Activated CD4-positive, alpha-beta T cell treated with anti-CD3 and anti-CD28 coated beads, Interleukin-2, amount 50 U/mL, for 24 hours (primary cell): ENCODE measurements at places on chromosomes 1 and 21.

DNA sequence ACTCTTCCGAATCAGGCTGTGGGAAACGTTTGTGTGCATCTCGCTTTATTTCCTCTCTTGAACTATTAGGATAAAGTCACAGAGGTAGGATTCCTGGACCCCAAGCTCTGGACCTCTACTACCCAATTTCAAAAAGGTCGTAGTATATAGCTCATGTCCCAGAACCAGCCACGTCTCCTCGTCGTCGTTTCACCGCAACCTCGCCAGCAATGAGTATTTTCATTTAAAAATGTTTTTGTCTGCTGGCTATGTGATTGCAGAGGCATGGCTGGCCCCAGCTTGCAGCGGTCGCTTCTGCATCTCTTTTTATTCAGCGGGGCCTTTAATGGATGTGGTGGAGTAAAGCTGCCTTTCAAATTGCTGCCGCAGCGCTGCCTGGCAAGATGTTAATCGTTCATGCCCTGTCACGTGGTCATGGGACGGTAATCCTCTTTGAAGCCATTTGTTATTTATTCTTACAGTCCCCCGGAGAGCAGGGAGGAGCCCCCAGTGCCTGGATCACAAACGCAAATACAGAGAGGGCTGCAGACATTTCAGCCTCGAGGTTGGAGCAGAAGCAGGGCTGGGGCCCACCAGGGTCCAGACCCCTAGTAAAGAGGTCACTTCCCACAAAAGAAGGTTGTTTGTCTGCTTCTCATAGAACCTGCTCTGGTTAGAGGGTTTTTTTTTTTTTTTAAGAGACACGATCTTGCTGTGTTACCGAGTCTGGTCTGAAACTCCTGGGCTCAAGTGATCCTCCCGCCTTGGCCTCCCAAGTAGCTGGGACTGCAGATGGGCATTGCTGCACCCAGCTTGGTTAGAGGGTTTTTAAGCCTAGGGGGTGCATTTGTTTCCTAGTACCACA, 11.6 kb upstream of the NPHP4 start:
- DNase-seq: no peak

GRCh38 chr1:66570196-66570595, 36.2 kb downstream of the SGIP1 start:
- DNase-seq: no peak

DNA sequence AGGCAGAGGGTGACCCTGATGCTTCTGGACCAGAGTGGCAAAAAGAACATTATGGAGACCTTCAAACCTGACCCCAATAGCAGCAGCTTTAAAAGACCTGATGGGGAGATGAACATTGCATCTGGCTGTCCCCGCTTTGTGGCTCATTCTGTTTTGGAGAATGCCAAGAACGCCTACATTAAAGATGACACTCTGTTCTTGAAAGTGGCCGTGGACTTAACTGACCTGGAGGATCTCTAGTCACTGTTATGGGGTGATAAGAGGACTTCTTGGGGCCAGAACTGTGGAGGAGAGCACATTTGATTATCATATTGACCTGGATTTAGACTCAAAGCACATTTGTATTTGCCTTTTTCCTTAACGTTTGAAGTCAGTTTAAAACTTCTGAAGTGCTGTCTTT, 45.8 kb downstream of the TRAF5 start:
- DNase-seq: no peak

GRCh38 chr1:81408419-81408818, 392.3 kb upstream of the ADGRL2 start:
- DNase-seq: no peak

- no peak for DNase-seq
Observed at GRCh38 chr1:231964961-231965360, 338.4 kb downstream of the DISC1 start.

- DNase-seq: no peak
Observed at GRCh38 chr1:194045416-194045815, 859.0 kb upstream of the B3GALT2 start.

DNA sequence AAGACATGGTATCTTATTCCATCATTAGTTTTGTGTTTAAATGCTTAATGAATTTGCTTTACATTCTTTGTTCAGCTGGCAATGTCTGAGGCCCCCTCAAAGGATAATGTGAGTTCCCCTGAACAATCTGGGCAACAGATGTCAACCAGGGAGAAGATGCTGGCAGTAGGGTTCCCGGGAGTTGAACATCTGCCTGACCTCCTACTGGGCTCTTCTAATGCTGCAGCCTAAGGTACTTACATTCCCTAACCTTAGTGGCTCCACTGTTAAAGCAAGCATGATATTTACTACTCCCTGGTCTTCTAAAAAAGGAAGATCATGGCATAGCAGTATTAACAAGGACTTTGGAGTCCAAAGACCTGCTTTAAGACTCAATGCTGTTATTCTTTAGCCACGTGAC, 574.9 kb upstream of the NR5A2 start:
- DNase-seq: no peak

GRCh38 chr1:119266386-119266785, 102.2 kb upstream of the HAO2 start:
- DNase-seq: no peak

DNA sequence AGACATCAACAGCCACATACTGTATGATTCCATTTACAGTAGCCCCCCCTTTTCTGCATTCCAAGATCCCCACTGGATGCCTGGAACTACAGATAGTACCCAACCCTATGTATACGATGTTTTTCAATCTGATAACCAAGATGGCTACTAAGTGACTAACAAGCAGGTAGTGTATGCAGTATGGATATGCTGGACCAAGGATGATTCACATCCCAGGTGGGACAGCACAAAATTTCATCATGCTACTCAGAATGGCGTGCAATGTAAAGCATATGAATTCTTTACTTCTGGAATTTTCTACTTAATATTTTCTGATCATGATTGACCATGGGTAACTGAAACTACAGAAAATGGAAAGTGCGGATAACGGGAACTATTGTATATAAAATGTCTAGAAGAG, 30.0 kb upstream of the MRPS6 start:
- DNase-seq: no peak

DNA sequence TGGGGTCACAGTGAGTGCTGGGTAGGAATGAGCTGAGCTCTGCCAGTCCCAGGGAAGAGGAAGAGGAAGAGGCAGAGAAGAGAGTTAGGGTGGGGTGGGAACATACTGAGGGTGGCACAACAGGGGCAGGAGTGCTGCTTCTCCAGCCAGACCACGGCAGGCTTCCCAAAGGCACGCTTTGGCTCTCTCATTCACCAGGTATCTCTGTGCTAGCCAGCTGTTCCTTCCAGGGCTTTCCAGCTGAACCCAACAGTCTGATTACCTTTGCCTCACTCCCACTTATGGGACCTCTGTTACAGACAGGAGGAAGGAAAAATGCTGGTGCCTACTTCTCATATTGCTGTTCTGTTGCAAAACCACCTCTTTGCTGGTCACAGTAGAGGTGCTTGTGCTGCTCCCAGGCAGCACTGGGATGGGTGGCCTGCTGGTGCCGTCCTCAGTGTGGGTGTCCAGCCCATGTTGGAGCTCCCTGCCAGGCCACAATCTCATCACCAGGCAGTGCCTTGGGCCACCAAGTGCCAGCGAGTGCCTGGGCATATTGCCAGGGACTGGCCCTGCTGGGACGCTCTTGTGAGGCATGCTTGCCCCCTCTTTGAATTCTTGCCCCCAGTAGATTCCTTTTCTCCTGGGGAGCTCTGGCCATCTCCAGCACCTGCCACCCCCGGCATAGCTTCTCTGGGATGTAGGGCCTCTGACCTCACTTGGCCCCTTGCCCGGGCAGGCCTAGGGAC, 2.1 kb downstream of the ADORA1 start:
- DNase-seq: no peak

DNA sequence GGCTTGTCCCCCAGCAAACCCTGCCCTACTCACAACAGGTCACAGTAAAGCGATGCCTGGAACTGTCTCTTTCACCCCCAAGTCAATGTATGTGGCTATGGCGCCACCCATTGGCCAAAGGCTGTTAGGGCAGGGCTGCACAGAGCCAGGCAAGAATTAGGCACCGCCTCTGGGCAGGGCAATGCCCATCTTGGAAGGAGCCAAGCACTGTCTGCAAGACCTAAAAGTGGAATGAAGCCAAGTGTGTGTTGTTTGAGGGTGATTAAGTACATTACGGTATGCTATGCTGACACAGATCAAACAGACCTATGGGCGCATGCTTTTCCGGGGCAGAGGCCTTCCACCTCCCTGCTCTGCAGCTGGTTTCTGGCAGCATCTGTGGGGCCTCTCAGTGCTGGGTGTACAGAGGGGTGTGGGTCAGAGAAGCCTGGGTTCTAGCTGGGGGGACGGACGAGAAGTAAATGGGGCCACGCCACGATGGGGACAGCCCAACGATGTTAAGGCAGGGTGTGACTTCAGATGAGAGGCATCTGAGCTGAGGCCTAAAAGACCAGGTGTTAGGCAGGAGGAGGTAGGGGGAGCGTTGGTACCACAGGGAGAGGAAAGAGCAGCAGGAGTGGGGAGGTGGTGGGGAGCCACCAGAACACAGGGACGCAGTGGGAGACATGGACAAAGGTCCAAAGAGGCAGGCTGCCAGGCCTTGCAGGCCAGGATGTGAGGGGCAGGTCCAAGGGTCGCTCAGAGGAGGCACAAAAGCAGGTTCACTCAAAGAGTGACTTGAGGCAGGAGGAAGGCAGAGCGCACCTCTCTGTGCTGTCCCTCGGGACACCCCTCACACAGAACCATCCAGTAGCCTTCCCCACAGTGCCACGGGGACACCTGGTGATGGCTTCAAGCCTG, 49.8 kb downstream of the ACOT7 start:
- DNase-seq: peak; percentile 32

GRCh38 chr1:225843426-225843795, 33.5 kb downstream of the EPHX1 start:
- DNase-seq: no peak

- DNase-seq: no peak
Observed at GRCh38 chr1:39886757-39887231, 3.5 kb upstream of the TRIT1 start.

DNA sequence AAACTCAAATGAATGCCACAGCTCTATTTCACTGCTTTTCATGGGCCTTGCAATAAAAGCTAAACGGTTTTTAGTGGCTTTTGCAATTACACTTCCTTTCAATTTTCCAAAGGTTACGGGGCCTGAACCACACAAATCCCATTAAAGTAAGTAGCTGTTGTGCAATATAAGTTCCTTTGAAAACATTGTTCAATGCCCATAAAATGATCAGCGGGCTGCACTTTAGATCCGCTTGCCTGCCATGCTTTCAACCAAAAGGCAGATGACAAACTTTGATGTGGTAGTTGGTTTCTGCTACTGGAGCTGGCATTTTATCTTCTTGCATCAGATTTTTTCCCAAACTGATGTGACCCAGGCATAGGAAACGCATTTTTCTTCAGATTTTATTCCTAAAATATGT, 50.2 kb downstream of the PRRX1 start:
- DNase-seq: no peak

GRCh38 chr1:164772635-164773034, 213.7 kb downstream of the PBX1 start:
- DNase-seq: no peak

DNA sequence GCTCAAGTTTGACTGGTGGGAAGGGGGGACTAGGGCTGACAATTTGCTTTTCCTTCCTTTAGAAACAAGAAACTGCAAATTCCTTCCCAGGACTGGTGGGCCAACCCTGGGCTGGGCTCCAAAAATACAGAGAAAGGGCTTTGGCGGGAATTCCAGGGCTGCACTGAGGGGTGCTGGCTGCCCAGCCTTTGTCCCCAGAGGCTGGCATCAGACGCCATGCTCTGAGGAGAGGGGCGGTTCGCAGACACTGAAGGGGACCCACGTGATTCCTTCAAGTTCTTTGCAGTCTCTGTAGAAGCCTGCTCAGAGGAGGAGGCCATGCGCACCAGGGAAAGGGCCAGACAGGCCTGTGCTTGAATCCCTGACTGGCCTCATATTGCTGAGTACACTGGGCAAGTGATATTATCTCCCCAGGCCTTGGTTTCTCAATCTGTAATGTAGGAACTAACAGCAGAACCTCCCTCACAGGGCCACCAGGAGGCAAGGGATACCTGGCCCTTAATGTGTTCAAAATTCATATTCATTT, 119.5 kb downstream of the EPHB2 start:
- DNase-seq: no peak

DNA sequence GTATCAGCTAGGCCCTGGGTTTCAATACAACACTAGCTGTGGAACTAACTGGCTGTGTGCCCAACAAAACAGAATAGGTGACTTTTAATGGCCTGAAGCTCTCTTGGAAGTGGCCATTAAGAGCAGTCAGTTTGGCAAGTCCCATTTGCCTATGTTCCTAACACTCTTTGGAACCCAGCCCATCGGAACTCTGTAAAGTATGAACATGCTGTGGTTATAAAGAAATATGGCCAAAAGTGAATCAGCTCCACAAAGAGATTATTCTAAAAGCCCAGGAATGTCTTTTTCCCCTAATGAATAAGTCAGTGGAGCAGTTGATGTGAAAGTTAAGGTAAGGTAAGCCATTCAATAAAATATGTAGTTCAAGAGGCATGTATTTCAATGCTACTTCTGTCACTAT, 223.7 kb upstream of the ADAMTS5 start:
- no peak for DNase-seq

- peak; percentile 42 for DNase-seq
Observed at GRCh38 chr1:11654137-11654938, at the start of the genes FBXO2 and FBXO44. TSS of gene FBXO2 (minus strand) at chr1:11654429. CDS start at chr1:11654340, 89 bp downstream. TSS of gene FBXO44 (plus strand) at chr1:11654877. CDS start at chr1:11655836, 959 bp downstream.

DNA sequence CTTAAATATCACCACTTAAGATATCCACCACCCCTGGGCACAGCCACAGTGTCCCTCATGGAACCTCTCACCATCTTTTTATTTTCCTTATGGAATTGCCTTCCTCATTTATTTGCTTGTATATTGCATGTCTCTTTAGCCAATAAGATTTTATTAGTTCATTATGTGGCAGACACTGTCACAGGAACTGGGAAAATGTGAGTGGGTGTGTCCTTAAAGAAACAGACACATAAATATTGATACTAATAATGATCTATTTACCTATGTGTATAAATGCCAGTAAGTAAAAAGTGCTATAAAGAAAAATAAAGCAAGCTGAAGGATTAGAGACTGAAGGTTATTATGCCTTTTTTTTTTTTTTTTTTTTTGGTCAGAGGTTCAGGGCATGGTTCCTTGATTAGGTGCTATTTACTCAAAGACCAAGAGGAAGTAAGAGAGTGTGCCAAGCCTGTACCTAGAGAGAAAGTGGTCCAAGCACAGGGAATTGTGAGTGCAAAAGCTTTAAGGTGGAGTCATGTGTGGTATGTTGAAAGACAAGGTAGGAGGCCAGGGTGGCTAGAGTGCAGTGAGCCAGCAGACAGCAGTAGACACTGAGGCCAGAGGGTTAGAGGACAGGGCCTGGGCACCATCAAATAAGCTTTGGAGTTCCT, 589.0 kb downstream of the USP25 start:
- no peak for DNase-seq
